ENCODE measurements at places on chromosomes 11 and 22.

DNA sequence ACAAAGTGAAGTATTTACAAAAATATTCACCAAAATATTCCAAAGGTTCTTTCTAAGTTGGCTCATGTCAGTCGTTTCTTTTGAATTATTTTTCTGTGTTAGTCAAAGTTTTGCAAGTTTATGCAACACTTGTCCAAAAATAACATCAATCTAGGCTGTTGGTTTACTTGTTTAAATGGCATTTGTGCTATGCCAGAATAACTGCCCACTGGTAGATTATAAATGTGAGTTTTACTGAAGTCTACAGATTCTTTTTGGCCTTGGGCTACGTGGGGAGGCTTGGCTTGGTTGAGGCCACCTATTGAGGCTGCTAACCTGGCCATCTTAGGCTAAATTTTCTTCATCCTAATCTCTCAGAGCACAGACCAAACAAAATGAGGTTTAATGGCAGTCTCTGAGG, 1091.9 kb upstream of the RAG2 start:
- DNase-seq: no peak

GRCh38 chr11:20618083-20618482, 18.7 kb downstream of the SLC6A5 start:
- DNase-seq: no peak

DNA sequence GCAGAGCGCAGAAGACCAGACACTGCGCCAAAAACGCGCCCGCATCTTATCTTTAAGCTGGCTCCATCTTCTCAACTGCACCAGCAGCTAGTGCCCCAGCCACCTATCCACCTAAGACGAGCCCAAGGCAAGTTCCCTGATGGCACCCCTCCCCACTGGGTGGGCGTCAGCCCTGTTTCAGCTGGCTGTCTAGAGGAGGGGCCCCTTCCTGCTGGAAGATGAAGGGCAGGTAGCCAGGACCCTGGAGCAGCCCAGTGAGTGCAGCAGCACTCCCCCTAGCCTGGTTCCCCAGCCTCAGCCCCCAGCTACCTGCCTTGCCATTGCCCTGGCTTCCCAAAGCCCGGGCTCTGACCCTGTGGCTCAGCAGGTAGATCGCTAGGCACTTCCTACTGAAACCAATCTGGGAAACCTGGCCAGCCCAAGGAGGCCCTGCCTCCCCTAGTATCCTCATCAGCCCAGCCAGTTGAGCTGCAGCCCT, 28.3 kb downstream of the ARVCF start:
- no peak for DNase-seq

DNA sequence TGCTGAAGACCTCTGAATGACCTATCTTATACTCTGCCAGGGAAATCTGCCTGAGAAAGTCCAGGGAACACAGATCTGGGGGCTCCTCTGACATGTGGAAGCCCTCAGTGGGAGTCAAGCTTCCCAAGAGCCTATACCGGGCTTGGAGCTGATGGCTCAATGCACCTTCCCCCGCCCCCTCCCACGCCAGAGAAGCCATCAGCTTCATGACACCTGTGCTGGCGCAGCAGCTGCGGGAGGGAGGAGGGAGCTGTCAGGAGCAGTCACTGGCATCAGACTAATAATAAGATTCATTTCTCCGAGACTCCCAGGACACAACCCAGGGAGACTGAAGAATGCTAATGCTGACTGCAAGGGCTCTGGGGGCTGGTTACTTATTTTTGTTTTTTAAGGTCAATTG, 47.8 kb downstream of the SPATA19 start:
- DNase-seq: no peak

DNA sequence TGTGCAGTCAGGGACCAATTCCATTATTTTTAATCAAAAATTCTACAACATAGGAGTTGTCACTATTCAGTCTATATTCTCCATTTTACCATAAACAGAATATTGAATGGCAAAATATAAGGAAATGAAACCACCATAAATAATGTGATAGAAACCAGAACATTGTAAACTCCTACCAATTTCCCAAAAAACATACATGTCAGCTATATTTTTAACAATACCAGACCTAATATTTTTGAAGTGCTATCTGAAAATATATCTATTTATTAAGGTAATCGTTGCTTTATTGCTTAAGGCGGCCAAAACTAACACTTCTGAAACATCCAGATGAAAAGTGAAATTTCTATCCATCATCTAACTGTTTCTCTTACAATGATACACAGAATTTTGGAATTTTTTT, 123.0 kb upstream of the C11orf58 start:
- no peak for DNase-seq

DNA sequence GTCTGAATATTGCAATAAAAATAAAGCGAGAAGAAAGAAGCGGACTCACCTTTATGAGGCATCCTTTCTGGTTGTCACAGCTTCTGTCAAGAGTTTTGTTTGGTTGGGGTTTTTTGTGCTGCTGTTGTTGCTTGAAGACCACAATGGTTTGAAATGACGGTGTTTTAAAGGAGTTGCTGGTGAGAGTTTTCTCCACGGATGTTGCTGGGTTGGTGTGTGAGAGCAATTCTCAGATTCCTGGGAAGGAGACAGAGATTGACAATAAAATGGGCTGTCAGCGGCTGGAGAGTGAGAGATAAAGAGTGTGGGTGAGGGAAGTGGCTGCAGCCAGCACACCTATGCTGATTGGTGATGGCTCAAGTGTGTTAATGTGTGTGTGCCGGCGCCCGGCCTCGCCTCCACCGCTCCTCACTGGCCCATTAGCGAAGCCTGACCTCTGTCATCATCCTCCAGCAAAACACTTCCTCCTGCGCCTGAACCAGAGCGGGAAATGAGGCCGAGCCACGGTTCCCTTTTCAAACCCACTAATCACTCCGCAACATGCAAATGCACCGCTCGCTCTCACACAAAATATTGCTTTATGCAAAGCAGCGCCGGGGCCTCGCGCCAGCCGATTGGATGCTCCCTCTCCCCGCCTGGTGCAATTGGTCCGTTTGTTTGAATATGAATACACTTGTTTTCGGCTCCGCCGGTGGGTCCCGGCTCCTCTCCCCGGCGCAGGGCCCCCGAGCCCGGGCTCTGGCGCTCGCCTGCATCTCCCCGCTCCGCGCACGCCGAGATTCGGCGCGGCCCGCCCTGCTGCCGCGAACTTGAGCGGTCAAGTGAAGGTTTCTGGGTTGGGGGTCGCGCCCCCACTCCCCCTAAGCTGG, at the start of gene PAX6:
Gene PAX6, minus strand, starts transcription at position 544 of the 869 bp plus-strand sequence. CDS start 4,911 bp downstream, outside the sequence.
- peak; percentile 58 for DNase-seq

GRCh38 chr11:67271541-67272284, 5.4 kb downstream of the GRK2 start:
- DNase-seq: peak; percentile 43

DNA sequence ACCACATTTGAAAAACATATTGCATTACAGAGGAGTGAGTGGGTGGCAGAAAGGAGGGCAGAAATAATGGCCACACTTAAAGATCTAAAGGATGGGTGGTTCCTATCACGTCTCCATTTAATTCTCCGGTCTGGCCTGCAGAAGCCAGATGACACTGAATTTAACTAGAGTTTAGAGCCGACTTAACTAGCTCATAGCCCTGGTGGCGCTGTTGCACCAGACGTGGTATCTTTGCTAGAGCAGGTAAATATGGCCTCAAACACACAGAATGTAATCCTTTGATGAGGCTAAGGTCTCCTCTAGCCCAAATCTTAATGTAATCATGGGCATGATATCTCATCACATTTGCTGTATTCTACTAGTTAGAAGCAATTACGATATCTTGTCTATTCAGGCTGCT, 51.5 kb upstream of the GAL start:
- DNase-seq: no peak

- DNase-seq: no peak
These were observed 31.0 kb downstream of the CADM1 start for GRCh38 chr11:115473167-115473566.

GRCh38 chr11:129283141-129283540, 91.0 kb upstream of the ARHGAP32 start:
- DNase-seq: no peak

DNA sequence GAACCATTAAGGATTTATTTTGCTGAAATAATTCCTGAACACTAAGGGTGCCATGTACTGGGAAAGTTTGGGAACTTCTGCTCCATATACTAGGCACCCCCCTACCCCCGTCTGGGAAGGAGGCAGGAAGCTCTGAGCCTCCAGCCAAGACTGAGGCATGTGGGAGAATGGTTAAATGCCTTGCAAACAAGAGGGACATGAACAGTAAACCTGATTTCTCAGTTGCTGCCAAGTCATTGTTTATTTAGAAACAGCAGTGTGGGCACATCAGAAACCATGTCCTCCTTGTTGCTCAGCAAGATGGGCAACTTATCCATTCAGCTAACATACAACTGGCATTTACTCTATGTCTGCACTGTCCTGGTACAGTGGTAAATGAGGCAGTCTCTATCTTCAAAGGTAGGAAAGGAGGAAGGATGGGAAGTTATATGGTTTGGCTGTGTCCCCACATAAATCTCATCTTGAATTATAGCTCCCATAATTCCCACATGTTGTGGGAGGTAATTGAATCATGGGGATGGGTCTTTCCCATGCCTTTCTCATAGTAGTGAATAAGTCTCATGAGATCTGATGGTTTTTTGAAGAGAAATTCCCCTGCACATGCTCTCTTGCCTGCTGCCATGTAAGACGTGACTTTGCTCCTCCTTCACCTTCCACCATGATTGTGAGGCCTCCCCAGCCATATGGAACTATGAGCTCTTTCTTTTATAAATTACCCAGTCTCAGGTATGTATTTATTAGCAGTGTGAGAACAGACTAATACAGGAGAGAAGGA, 459.1 kb downstream of the MIAT start:
- DNase-seq: no peak

GRCh38 chr11:34480314-34480713, 33.3 kb downstream of the ELF5 start:
- no peak for DNase-seq

DNA sequence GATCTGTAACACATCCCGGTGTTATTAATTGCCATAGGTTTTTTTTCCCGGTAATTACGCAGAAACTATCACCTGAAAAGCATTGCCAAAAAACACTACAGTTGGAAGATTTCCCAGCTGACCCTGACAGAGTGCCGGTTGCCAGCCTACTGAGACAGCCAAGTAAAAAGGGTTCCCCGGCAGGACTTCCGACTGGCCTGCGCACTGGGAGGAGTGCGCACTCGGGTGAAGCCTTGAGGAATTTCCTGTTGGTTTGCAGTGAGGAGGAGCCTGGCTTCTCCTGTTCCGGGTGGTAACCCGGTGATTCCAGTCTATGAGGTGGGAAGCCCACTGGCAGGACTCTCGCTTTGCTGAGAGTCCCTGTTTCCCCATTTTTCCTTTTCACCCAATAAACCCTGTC, 52.1 kb downstream of the CNTF start:
- no peak for DNase-seq

DNA sequence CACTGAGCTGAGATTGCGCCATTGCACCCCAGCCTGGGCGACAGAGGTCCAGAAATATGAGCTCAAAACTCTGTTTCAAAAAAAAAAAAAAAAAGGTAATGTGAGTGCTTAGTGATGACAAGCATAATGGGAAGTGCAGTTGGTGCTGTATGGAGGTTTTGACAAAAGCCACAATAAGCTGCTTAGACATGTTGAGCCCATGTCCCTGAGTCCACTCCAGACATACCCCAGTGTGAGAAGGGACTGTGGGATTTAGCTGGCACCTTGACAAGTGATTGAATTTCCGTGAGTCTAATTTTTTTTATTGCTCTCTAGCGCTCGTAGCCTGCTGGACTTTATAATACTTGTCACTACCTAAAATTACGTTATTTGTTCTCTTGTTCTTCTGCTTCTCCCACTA, 15.1 kb upstream of the LGR4 start:
- DNase-seq: no peak

DNA sequence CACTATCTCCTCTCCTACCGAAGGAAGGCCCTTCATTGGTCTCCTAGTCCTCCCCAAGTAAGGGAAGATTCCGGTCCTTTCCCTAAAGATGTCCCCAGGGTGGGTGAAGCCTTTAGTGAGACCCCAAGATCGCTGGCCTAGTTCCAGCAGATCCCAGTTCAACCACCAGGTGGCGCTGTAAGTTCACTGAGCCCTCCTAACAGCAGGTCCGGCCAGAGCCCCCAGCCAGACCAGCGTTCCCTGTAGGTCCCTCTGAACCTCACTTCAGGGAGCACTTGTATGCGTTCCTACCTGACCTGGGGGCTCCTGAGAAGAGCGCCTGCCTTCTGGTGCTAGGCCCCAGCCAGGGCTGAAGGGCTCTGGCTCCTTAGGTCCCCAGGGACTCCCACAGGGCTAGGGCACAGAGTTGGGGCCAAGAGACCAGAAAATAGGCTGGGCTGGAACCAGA, 38.1 kb downstream of the LMO1 start:
- DNase-seq: peak; percentile 88

DNA sequence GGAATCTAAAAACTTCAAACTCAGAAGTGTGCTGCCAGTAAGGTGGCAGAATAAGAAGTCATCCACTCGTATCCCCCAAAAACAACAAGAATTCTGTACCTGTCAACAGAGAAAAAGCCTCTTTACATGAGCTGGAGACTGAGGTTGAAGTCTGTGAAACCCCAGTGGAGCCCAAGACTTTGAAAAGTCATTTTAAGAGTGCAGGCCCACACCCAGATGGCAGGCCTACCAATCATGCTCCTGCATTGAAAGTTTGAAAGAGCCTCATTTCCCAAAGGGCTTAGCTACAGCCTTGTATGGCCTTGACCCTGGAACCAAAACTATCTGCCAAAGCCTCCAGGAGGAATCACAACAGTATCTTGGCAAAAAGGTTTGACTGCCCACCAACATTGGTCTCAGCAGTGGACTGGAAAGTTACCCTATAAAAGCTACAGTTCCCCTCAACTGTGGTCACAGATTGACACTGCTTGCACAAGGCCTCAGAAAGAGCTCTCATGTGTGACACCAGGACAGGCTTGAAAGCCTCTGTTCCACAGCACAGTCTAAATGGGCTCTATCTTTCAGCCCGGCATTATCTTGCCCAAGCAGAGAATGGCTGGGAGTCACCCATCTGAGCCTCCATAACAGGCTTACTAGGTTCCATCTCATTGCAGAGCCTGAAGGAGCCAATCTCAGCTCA, 47.7 kb downstream of the SLC22A9 start:
- DNase-seq: no peak

DNA sequence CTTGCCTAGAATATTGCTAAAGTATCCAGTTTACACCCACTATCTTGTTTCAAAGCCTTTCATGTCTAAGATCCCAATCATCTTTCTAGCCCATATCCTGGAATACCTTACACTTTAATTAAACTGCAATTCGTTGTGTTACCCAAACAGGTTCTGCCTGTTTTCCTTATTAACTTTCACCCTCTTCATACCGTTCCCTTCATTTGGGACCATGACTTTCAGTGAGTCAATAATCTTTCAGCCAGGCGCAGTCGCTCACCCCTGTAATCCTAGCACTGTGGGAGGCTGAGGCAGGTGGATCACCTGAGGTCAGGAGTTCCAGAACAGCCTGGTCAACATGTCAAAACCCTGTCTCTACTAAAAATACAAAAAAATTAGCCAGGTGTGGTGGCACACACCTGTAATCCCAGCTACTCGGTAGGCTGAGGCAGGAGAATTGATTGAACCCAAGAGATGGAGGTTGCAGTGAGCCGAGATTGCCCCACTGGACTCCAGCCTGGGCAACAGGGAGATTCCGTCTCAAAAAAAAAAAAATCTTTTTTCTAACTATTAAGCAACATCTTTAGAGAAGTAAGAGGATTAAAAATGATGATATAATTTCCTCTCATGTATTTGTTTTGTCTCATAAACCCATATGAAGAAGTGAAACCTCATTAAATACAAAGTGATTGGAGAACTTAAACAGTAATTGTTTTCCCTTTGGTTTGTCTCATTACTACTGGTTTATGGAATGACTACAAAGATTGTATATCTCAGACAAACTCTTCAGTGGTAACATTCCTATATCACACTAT, 20.7 kb downstream of the DMC1 start:
- no peak for DNase-seq
